ENCODE measurements at places on chromosomes 6 and 20.

DNA sequence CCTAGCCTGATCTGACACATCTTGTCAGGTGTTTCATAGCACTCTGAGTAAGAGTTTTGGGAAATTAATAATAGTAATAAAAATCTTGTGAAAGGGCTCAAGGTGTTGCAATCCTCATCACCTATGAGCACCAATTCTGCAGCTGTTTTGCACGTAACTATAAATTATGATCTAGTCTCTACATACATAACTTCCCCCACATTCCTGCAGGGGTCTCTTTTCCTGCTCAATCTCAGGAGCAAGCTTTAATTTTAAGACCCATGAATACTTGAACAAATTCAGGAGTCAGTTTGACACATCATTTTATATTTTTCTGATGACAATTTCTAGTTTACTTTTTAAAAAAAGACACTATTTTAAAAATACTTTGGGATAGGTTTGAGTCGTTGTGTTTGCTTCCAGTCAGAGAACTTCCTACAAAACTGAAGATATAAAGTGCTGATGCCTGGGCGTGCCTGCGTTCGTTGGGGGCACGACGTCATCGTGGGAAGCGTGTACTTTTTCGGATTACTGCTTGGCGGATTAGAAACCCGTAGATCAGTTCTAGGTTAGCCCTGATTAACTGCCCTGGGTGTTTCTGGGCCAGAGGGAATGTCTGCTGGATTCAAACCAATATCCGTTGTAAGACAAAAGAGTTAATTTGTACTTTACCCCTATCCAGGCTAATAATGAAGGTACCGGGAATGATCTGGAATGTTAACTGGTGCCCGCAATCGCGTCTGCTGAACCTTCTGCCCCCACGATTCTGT, 1.0 kb upstream of the E2F3 start:
- DNase-seq = no peak

DNA sequence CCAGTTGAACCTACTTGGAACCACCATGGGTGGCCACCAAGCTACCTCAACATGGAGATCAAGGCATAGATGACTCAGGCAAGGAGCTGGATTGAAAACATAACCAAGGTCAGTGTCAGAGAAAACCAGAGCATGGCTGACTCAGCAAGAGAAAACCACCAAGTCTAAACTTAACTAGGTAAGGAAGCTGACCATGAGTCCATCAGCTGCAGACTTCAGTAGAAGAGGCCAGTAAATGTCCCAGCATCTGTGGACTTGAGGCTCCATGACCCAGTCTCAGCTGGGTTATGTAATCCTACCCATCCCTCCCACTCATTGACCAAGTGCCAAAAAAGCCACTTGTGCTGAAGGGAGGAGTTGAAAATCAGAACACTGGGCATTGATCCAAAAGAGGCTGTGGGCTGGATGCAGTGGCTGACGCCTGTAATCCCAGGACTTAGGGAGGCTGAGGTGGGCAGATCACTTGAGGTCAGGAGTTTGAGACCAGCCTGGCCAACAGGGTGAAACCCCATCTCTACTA, 93.7 kb upstream of the CBLN4 start:
- DNase-seq = no peak

GRCh38 chr6:144756469-144756868, 471.3 kb downstream of the UTRN start:
- no peak for DNase-seq

- DNase-seq = no peak
These were observed 123.5 kb downstream of the TCP11 start for GRCh38 chr6:35017411-35018181.

DNA sequence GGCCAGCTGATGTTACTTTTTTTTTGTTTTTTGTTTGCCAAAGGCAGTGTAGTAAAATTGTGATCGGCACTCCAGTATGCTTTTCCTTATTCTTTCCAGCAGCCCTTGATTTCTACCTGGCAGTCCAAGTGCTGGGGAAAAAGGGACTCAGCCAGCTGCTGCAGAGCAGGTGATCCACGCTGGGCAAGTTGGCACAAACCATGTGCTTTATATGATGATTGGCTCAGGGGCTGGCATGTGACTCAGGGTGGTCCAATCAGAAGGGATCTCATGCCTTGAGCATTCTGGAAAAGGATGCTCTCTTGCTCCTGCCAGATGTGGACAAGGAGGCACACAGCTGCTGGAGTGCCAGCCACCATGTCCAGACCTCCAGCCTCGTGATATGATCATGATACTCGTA, 54.5 kb downstream of the SULF2 start:
- no peak for DNase-seq

DNA sequence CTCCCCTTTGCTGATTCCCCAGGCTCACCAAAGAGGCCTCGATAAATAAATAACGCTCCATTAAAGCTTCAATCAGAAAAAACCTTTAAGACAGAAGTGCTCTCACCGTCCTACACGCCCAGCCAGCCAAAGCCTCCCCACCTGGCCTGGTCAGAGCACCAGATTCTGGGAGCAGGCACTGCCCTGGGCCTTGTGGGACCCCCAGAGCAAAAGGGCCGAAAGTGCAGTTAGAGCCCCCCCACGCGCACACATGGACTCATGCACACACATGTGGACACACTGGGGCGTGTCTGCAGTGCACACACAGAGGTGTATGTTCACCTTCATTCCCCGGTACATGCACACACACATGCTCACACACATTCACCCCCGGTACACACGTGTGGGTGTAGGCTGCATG, 1.9 kb upstream of the NECAB3 start:
- DNase-seq = no peak

- no peak for DNase-seq
These were observed 232.8 kb downstream of the DOK5 start for GRCh38 chr20:54708229-54708628.

- DNase-seq = no peak
These were observed 434.3 kb downstream of the DOK5 start for GRCh38 chr20:54909702-54910101.

All from NK-92 treated with Interleukin-12 subunit alpha and Interleukin-12 subunit beta, amount 100 ng/mL, for 24 hours (cell line).